ENCODE measurements at places on chromosomes 3 and 15. TPM values are rescaled to one million over a fixed set of nuclear protein-coding genes. Genes with fewer than 3 reads are reported as not detected.

DNA sequence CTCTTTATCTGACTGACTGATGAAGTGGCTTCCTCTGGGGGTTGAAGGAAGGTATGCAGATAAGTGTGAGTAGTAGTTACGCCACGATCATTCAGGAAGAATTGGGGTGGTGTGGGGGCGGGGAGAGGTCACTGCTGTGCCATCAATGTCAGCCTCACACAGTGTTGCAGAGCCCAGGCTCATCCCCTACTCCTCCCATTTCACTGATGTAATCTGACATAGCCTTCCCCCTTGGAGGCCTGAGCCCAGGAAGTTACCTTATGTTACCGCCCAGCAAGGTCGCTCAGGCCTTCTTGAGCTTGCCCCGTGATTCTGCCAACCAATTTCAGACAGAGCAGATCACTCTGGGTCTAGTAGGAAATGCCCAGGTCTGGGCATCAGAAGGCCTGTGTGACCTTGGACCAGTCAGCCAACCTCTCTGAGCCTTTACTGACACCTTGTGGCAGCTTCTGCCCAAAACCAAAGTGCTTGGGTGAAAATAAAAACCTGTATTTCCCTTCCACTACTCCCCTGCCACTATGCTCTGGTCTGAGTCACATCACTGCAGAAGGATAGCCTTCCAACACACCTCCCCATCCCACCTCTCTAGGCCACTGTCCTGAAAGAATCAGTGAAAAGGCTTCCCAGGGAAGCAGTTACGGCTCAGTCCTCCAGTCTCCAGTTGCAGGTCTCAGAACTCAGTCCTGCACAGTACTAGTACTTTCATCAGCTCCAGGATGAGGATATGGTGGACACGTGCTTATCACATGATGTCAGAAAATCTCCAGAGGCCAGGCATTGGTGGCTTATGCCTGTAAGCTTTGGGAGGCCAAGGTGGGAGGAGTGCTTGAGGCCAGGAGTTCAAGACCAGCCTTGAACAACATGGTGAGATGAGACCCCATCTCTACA is 28.1 kb upstream of the INSYN1 start:
- peak; percentile 37 for DNase-seq
- H3K27me3 ChIP-seq = no peaks in the 10 kb centered on the region
- no peaks in the 10 kb centered on the region for H3K4me1 ChIP-seq
- no peak overlapping the region for H3K27ac ChIP-seq
- H3K4me3 ChIP-seq = no peak overlapping the region

DNA sequence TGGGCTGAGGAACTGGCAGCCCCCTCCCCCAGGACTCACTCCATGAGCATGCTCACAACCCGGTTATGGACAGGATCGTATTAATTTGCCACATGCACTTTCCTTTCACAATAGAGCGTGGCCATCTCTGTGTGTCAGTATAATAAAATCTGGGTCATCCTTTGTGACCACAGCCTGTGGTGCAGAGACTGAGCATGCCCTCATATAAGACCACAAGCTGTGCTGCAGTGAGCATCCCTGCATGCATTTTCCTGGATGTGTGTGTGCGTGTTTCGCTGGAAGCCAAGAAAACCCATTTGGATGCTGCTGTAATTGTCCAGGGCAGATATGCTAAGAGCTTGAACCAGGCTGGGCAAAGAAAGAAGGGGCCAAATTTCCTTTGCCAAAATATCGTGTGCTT is 39.7 kb downstream of the CYP11A1 start:
- H3K27ac ChIP-seq = no peak overlapping the region
- peaks cover 3% of the 10 kb centered on the region for H3K4me1 ChIP-seq
- no peak overlapping the region for H3K4me3 ChIP-seq
- DNase-seq = no peak
- no peaks in the 10 kb centered on the region for H3K27me3 ChIP-seq

DNA sequence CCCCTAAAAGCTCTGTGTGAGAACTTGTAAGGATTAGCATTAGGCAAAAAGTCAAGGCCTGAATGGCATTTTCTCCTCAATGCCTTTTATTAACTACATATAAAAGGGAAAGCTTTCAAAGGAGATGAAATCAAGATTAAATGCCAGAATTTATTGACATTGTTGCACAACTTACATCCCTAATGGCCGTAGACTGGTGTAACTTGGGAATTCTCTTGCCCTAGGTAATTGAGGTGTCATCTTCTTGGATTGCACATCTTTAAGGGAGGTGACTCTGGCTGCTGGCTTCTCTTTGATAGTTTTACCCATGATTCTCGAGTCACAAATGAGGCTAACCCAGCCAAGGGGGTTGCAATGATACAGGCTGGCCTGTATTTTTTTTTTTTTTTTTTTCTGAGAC is 249.1 kb downstream of the TBL1XR1 start:
- no peak overlapping the region for H3K27ac ChIP-seq
- H3K36me3 ChIP-seq = no peaks in the 10 kb centered on the region
- H3K27me3 ChIP-seq = no peaks in the 10 kb centered on the region

- H3K27ac ChIP-seq = no peak overlapping the region
- H3K4me1 ChIP-seq = no peaks in the 10 kb centered on the region
- no peak overlapping the region for H3K4me3 ChIP-seq
- peaks cover 8% of the 10 kb centered on the region for H3K27me3 ChIP-seq
These were observed 192.2 kb upstream of the TPM1 start for GRCh38 chr15:62850318-62850717.

- H3K4me3 ChIP-seq = no peak overlapping the region
- no peaks in the 10 kb centered on the region for H3K36me3 ChIP-seq
- peaks cover 9% of the 10 kb centered on the region for H3K27me3 ChIP-seq
- no peaks in the 10 kb centered on the region for H3K4me1 ChIP-seq
- H3K27ac ChIP-seq = no peak overlapping the region
- DNase-seq = no peak
These were observed 117.6 kb upstream of the BFSP2 start for GRCh38 chr3:133282236-133282635.

DNA sequence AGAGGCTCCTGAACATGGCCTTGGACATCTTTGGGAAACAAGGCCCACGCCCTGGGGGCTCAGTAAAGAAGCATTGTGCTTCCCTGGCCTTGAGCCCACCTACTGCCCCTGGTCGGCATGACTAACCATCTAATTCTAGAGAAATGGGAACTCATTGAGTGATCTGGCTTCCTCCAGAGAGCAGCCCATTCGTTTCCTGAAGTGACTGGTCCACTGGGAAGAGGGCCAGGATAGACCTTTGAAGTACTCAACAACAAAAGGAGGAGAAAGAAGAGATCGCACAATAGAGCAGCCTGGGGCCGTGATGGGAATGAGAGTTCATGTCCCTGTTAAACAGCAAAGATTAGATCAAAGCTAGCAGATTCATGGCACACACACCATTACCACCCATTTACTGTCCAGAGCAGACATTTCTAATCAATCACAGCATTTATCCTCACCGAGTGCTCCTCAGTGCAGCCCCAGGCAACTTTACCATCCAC is 514.4 kb upstream of the PROK2 start:
- H3K4me3 ChIP-seq = no peak overlapping the region
- no peak for DNase-seq
- no peaks in the 10 kb centered on the region for H3K27me3 ChIP-seq
- H3K27ac ChIP-seq = no peak overlapping the region
- no peaks in the 10 kb centered on the region for H3K4me1 ChIP-seq

GRCh38 chr15:86915811-86916331 is 836.2 kb downstream of the AGBL1 start:
- no peaks in the 10 kb centered on the region for H3K4me1 ChIP-seq
- DNase-seq = peak; percentile 4
- no peak overlapping the region for H3K4me3 ChIP-seq
- H3K36me3 ChIP-seq = no peaks in the 10 kb centered on the region
- peaks cover 5% of the 10 kb centered on the region for H3K27me3 ChIP-seq

DNA sequence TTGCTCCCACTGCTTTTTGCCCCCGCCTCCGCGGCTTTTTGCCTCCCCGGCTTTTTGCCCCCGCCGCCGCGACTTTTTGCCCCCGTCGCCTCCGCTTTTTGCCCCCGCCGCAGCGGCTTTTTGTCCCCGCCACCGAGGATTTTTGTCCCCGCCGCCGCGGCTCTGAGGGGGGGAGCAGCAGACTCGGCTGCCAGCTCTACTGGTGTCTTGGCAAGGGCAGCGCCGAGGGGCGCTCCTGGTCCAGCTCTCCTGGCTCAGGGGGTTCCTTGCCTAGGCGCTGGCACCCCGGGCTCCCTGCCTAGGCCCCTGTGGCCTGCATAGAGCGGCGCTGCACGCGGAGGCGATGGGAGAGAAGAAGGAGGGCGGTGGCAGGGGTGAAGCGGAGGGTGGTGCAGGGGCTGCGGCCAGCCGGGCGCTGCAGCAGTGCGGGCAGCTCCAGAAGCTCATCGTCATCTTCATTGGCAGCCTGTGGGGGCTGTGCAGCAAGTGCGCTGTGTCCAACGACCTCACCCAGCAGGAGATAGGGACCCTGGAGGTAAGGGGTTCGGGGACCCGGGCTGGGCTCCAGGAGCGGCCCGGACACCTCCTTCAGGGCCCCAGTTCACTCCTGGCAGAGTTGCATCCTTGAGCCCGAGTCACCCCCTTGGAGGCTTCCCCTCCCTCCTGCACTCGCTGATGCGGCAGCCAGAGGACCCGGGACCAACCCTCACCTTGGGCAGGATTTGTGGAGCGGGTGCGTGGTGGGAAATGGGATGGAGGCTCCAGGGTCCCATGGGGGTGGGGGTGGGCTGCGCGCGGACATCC is 642.4 kb downstream of the GOLGA6L6 start:
- peaks cover 11% of the 10 kb centered on the region for H3K36me3 ChIP-seq
- H3K27me3 ChIP-seq = no peaks in the 10 kb centered on the region
- no peak overlapping the region for H3K4me3 ChIP-seq

GRCh38 chr3:168083906-168084305 is 11.8 kb downstream of the GOLIM4 start:
- H3K4me3 ChIP-seq = no peak overlapping the region
- peaks cover 8% of the 10 kb centered on the region for H3K27me3 ChIP-seq
- no peak for DNase-seq

The MOBP gene
- not detected for total RNA-seq

The LRRIQ4 gene
- total RNA-seq = 0.12 TPM
